ENCODE measurements at places on chromosomes 5 and 9.

DNA sequence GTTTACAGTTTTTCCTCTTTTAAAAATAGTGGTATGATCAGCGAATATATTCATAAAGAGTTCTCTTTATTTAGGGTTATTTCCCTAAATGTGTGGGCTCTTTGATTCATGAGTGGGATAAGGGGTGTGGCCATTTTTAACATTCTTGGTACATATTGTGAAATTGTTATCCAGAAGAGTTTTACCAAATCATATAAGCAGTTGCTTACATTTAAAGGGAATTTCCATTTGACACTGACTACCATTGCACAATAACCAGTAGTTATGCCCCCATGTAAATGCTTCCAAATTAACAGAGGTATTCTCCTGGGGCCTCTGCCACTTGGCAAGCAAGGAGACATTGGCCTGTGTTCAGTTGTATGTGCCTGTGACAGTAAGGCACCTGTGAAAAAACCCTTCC, 27.2 kb downstream of the SLC25A48 start:
- DNase-seq, result no peak

DNA sequence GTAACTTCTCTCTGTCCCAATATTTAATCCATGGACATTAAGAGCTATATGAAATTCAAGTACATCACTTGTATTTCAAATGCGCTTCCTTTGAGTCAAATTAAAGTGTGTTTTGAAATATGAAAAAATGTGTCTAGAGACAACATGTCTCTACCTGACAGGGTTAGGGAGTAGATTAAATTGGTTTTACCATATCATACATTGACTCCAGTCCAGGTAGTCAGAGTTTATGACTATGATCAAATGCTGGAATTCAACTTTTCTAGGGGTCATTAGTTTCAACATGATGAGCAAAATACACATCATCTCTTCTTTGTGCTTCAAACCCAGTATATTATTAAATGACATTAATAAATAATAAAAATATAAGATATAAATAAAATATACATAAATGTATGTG, 259.2 kb downstream of the CDH10 start:
- no peak for DNase-seq

DNA sequence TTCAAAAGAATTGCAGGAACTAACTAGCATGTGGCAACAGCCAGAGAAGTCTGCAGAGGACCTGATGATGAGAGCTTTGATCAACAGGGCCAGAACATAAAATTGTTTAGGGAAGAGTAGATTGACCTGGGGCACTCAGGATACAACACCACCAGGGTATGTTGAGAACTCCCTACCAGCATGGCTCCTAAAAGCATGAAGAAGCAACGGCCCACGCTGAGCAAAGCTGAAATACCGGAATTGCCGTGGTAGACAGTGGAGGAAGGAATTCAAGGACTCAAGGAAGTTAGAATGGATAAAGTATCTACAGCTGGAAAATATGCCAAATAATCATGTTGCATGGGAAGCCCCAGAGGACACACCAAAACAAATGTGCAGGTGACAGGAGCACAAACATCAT, 31.6 kb downstream of the DROSHA start:
- no peak for DNase-seq

DNA sequence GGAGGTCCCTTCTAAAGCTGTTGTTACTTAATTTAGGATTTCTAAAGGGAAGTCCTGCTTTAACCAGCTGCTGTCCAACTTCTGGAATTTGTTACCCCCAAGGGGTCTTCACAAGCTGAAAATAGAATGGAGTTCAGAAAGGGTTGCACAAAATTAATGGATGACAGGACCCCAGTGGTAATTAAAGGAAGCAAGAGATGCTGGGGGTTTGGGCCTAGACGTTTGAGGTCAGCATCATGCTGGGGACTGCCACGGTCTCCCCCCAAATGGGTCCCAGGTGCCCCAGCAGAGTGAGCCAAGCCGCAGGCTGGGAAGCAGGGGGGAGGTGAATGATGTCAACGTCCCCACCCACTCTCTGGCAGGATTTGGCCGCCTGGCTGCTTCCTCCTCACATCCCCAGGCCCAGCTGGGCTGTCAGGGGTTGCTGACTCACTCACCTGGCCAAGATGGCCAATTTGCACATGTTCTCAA, 97.5 kb upstream of the ARAP3 start:
- no peak for DNase-seq

DNA sequence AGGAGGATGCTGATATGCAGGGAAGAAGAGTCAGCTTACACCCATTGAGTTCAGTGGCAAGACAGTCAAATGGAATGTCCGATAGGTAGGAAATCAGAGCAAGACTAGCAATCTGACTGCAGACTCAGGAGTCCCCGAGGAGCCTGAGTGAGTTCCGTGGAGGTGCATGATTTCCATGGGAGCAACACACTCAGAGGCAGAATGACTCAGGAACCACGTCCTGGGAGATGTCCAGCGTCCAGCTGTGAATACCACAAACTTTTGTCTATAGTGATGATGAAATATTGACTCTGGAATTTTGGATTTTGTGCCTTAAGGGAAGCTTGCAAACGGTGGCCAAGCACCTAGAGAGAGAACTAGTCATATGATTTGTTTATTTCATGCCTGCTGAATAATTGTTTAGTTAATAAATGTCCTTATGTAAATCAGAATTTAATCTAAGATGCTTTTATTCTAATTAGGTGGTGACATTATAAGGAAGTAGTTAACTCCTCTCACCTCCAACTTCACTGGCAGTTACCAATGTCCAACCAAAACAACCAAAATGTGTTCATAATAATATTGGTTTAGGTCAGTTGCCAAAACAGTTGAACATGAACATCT, 100.4 kb downstream of the PDE4D start:
- peak; percentile 9 for DNase-seq

- no peak for DNase-seq
Measured at GRCh38 chr9:136363949-136364748, 605 bp upstream of the DNLZ start.

- DNase-seq, result peak; percentile 37
Measured at GRCh38 chr5:171419688-171420430, 412 bp downstream of the FGF18 start.

DNA sequence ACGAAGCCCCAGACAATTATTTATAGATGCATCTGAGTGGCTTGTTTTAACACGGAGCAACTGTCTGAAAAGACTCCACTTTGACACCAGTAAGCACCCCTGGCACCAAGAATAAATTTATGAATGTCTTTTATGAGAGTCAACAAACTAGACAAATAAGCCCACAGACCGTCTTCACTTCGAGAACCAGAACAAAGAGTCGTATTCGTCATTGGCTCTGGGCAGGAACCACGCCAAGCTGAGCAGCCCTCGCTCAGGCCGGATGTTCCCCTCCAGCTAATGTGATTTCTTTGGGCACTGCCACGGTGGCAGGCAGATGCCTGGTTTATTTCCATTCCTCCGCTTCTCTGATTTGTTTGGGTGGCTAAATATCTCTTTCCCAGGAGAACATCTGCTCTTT, 91.9 kb upstream of the STC2 start:
- DNase-seq, result no peak

GRCh38 chr5:568061-568781, 43.9 kb upstream of the CEP72 start:
- DNase-seq, result no peak

GRCh38 chr9:116279230-116279629, 125.6 kb downstream of the PAPPA start:
- no peak for DNase-seq

- DNase-seq, result peak; percentile 86
Measured at GRCh38 chr5:88680253-88681132, 202.5 kb downstream of the MEF2C start.

- DNase-seq, result no peak
Measured at GRCh38 chr5:5420251-5420650, 2.2 kb upstream of the ICE1 start.

DNA sequence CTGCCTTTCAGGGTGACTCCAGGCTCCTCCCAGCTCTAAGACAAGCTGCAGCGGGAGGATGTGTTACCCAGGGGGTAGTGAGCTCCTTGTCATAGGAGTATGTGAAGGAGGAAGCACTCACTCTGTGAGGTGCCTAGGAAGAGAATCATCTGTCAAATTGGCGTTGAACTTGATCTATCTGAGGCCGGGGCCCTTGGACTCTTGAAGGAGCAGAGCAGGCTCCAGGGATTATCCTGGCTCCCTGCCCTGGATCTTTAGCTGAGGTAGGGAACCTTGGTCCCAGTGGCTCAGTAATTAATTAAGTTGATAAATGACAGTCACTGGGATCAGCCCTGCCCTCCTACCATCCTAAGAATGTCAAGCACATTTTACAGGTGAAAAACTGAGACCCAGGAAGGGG, 15.5 kb downstream of the ADGRD2 start:
- DNase-seq, result no peak

DNA sequence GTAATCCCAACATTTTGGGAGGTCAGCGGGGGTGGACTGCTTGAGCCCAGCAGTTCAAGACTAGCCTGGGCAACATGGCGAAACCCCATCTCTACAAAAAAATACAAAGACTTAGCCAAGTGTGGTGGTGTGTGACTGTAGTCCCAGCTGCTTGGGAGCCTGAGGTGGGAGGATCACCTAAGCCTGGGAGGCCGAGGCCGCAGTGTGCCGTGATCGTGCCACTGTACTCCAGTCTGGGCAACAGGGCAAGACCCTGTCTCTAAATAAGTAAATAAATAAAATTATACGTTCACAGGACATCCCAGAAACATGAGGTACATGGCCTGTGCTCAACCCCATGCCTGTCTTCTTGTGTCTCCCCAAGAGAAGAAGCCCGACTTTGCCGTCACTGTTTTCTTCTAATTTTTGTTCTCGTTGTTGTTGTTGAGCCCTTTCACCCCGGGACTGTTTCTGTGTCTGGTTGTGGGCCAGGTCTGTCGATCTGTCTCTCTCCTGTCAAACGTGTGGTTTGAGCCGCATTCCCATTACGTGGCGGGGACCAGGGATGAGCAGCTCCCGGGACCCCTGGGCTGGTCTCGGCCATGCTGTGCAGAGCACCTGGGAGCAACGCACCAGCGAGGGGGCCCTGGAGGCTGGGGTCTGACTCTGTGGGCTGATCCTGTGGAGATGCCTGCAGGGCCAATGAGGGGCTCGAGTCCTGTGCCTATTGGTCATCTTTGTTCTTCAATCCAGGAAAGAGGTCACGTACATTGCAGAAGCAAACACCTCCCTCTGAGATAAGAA, 32.2 kb downstream of the NACC2 start:
- DNase-seq, result no peak

- no peak for DNase-seq
Measured at GRCh38 chr9:133938086-133938485, 54.0 kb downstream of the VAV2 start.

GRCh38 chr5:180156141-180156540, 52.9 kb downstream of the RASGEF1C start:
- DNase-seq, result no peak

DNA sequence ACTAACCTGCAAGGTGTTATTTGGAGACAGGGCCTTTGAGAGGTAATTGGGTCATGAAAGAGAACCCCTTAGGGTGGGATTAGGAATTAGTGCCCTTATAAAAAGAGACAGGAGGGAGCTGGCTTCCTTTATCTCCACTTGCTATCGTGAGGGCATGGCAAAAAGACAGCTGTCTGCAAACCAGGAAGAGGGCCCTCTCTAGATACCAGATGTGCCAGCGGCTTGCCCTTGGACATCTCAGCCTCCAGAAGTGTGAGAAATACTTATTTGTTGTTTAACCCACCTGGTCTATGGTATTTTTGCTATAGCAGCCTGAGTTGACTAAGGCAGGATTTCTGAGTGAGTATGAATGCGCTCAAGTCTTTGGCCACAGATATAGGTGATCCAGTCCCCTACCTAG, 978 bp upstream of the RGS14 start:
- DNase-seq, result no peak
